Stimulated activated CD4-positive, alpha-beta T cell treated with anti-CD3 and anti-CD28 coated beads, Interleukin-4, amount 100 ng/mL, for 4 hours (primary cell): ENCODE measurements at places on chromosomes 6 and 20.

- DNase-seq = no peak
Measured at GRCh38 chr6:170063851-170064602, 226.9 kb downstream of the DLL1 start.

DNA sequence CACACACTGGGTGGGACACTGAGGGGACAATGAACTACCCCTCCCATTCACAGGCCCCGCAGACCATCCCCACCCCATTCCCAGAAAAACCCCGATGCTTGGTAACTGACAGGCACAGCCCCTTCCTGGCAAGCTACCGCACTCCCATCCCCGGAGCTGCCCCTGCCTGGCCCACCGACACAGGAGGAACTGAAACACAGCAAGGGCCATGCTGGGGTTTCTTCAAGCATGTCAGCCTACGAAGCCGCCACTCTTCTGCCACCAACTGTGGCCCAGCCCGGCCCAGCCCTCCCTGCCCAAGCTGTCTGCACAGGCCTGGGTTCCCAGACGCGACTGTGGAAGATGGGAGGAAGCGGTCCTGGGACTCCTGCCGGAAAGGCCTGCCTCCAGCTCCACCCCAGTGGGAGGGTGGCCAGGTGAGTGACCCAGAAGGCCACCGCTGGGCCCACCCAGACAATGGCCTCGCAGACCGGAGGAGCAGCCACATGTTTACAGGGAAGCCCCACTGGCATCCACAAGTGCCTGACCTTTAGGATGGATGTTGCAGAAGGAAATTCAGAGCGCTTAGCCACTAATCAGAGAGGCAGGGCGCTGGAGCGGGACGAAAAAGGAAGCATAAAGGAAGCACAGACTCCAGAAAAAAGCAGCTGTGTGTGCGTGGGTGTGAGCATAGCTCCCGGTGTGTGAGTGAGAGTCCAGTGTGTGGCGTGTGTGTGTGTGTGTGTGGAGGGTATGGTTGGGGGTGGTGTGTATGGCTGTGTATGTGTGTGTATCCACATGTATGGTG is 91.6 kb downstream of the PRND start:
- DNase-seq = peak; percentile 35

- DNase-seq = no peak
Measured at GRCh38 chr20:58116505-58116904, 111.9 kb downstream of the ANKRD60 start.

GRCh38 chr20:50478162-50478990 is 31.8 kb upstream of the PTPN1 start:
- peak; percentile 63 for DNase-seq

- DNase-seq = no peak
Measured at GRCh38 chr20:60728705-60729104, 523.4 kb upstream of the CDH4 start.

GRCh38 chr20:33531885-33532284 is 42.0 kb downstream of the CBFA2T2 start:
- no peak for DNase-seq

GRCh38 chr6:123747515-123747914 is 56.1 kb upstream of the NKAIN2 start:
- no peak for DNase-seq

GRCh38 chr20:49569411-49570115 is 1.6 kb upstream of the PTGIS start:
- DNase-seq = no peak

- peak; percentile 31 for DNase-seq
Measured at GRCh38 chr6:27205375-27206278, 41.9 kb upstream of the PRSS16 start.

GRCh38 chr6:50716899-50717509 is 3.7 kb downstream of the TFAP2D start:
- no peak for DNase-seq

DNA sequence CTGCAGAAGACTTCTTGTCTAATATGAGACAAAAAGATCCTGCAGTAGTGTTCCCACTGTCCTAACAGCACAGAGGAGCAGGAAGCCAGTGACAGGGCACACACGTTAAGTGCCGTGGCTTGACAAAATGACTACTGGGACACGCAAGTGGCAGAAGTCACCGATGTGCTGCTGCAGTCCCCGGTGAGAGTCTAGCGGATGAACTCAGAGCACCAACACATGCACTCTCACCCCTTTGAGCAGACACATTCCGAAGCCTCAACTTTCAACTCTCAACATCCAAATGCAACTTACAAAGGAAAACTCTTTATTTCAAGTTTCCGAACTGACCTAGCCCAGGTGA is 898 bp downstream of the LAMA4 start:
- DNase-seq = no peak

DNA sequence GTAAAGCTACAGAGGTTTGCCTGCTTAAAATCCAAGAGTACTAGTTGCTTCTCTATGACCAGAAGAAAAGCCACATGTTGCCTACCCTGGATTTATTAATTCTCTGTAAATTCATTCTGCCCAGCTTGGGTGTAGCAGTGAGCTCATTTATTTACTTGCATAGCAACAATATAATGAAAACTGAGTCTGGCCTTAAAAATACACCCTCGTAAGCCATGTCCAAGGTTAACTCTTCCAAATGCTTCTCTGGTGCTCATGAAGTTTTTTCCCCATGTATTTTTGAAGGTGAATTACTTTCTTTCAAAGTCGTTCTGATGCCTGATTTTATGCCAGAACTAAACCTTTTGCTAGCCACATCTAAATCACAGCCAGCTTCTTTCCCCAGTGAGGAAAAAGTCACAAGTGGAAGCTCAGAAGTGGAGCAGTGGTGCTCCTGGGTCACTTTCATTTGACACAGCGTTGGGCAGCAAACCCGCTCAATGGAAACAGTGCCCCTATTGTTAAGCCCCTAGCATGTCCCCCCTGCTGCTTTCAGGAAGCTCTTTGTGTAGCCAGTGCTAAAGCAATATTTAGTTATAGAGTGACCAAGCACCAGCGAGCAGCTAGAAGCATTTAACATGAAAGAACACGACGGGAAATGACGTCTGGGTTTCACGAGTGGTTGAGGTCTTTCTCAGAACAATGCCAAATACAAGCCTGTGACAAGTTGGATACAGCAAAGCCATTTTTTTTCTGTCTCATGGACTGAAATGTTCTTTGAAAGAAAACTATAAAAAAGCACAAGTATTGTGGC is 29.8 kb downstream of the NEDD9 start:
- peak; percentile 11 for DNase-seq

DNA sequence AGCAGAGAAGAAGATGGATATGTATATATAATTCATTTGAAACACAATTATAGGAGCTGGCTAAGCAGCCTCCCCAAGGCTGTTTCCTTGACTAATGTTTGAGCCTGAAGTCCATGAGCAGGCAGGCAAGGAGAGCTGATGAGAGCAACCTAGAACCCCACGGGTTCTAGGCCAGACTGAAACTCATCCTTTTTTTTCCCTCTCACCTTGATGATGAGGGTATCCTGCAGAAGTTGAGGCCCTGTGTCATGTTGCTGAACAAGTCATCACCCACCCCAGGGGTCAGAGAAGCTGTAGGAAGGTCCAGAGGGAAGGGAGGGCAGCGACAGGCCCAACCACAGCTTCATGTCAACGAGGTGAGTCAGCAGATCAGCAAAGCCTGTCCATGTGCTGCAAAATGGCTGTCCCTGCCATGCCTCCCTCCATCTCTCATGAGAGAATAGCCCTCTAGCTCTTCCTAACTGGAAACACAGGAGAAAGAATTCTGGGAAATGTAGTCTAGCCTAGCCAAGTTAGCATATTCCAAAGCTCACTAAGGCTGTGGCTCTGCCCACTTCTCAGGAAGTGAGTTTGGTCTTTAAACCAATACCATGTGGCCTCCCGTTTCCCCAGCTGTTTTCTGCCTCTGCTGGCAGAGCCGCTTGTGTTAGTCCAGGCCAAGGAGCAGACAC is 91.3 kb upstream of the DTNBP1 start:
- DNase-seq = no peak

DNA sequence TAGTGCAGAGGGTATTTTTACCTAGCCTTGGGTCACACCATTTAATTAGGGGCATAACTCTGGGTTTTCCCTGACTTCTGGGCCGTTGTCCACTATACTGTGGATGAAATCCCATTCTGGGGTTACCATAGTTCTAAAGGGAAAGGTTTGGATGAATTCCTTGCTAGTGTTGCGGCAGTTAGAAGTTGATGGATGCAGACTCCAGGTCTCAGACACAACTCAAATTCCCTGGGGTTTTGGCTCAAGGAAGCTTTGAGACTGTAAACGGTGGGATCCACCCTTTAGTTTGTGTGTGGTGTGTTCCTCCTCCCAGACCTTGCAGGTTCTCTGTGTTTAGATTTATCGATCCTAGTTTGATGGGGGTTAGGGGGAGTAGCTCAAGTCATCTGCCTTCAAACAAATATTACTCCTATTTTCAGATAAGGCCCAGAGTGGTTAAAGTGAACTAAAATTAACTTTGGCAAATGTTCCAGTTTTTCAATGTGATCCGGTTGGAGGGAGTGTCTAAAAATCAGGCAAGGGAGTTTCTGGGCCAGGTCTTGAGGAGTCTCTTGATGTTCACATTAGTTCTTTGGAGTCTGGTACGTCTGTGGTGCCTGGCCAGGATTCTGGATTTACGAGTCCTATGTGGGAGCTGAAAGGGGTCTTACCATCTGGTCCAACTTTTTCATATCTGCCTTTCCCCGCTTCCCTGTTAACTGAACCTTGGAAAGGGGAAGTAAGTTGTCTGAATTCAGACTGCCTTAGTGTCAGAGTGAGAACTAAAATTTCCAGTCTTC is 1.5 kb downstream of the RALY start:
- no peak for DNase-seq

DNA sequence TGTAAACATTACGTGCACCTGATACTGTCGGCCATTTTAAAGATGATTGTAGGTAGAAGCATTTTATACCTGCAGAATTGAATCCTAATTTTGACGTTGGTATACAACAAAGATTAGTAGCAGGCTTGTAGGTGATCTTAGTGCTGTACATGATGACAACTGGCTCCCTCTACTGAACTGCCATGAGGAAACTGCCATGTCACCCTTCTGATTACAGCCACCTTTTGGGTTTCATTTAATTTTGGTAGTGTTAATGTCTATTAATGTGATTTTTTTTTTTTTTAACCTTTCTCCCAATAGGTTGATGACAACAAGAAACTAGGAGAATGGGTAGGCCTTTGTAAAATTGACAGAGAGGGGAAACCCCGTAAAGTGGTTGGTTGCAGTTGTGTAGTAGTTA is 2.3 kb downstream of the RPS12 start:
- DNase-seq = no peak

DNA sequence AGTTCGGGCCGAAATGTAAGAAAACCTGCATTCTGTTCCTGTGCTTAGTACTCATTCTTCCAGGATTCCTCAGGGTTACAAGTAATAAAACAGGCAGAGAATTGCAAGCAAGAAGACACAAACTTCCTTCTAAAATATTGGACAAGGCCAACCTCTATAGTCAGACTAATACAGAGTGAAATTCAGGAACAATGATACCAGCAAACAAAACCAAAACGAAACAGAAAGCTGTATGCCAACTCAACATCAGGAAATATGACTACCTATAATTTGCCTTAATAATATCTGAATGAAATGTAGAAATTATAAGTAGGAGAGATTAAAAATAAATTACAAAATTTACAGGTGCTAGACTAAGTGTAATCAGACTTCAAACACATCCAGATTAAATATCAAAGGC is 238.8 kb downstream of the HIVEP2 start:
- DNase-seq = no peak

- DNase-seq = no peak
Measured at GRCh38 chr20:46312075-46312944, 4.0 kb upstream of the CDH22 start.

DNA sequence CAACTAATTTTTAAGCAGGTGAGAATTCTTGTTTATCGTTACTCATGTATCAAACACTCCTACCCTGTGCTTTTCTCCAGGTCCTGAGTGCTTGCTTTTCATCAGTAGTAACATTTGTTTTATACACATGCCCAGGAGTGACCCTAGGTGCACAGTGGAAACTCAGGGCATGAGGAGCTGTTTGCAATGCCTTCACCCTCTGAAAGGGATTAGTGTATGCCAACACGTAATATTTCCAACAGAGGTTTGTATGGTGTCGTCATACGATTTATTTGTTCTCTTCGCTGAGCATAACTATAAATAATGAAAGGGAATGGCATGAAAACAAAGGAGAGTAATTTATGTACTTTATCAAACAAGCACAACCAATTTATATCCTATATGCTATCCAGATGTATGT is 537.4 kb upstream of the MMS22L start:
- DNase-seq = no peak

DNA sequence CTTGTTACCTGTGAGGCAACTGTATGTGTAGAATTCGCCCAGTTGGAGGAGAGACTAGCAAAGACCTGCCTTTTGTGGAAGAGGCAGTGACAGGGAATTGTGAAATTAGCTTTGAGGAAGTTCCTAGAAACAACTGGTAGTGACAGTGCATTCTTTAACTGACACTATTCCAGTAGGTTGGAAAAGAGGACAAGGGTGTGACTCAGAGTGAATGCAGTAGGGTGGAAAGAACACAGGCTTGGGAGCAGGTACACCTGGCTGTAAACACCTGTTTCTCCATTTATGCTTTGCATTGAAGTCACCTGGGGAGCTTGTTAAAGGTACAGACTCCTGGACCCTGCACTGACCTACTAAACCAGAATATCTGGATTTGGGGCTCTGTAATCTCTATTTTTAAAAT is 295.7 kb downstream of the PHACTR1 start:
- DNase-seq = no peak

DNA sequence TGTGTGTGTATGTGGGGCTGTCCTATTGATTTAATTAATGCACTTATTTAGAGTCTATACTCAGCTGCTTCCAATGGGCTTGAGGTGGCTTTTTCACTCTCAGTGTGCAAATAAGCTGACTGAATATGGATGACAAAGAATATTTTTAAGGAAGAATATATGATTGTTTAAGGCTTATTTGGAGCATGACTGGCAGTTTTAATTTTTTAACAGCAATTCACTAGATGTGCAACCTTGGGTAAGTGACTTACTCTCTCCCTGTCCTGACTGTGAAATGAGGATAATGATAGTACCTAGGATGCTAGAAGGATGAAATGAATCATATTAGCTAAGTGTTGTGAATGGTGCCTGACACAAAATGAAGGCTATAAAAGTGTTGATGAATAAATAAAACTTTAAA is 67.9 kb downstream of the CLIC5 start:
- no peak for DNase-seq

DNA sequence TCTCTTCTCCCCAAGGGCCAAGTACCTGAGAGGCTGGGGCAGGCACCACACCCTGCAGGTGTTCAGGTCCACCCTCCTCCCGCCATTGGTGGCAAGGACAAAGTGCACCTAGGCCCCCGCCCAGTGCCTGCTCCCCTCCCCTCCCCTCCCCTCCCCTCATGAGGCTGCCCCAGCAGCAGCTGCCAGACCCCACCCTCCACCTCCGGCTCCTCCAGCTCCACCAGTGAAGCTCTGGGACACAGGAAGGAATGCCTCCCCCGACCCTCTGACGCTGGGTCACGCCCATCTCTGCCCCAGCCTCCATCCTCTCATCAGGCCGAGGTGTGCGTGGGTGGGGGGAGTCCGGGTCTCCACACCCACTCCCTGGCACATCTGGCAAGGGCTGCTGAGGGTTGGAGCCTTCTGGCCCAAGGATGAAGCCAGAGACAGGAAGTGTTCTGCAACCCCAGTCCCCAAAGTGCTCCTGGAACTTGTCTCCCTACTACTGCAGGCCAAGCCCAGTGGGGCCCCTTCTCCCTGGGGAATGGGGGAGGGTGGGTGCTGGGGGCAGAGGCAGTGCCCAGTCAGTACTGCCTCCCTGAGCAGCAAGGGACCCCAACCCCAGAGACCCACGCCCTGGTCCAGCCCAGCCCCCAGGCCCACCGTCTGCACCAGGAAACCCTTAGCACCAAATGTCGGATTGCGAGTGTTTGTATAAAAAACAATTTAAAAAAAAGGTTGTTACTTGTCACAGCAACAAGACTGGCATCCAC is 1.6 kb upstream of the UCKL1 start:
- peak; percentile 75 for DNase-seq

- DNase-seq = no peak
Measured at GRCh38 chr6:3307436-3307835, 48.7 kb downstream of the PSMG4 start.
